Umbilical cord (tissue), 2 donors: ENCODE measurements at places on chromosomes 3 and 15. TPM values are rescaled to one million over a fixed set of nuclear protein-coding genes. Genes with fewer than 3 reads are reported as not detected.

DNA sequence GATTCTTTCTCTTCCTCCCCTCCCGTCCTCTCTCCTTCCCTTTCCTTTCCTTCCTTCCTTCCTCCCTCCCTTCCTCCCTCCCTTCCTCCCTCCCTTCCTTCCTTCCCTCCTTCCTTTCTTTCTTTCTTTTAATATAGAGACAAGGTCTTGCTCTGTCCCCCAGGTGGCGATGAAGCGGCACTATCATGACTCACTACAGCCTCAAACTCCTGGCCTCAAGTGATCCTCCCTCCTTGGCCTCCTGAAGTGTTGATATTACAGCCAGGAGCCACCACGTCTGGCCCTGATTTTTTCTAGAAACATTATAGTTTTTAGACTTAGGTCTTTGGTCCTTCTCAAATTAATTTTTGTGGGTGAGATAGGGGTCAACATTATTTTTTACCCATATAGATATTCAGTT is 15.5 kb downstream of the GRM2 start:
- DNase-seq = no peak

- no peak for DNase-seq
Measured at GRCh38 chr3:82033186-82033585, 271.7 kb upstream of the GBE1 start.

DNA sequence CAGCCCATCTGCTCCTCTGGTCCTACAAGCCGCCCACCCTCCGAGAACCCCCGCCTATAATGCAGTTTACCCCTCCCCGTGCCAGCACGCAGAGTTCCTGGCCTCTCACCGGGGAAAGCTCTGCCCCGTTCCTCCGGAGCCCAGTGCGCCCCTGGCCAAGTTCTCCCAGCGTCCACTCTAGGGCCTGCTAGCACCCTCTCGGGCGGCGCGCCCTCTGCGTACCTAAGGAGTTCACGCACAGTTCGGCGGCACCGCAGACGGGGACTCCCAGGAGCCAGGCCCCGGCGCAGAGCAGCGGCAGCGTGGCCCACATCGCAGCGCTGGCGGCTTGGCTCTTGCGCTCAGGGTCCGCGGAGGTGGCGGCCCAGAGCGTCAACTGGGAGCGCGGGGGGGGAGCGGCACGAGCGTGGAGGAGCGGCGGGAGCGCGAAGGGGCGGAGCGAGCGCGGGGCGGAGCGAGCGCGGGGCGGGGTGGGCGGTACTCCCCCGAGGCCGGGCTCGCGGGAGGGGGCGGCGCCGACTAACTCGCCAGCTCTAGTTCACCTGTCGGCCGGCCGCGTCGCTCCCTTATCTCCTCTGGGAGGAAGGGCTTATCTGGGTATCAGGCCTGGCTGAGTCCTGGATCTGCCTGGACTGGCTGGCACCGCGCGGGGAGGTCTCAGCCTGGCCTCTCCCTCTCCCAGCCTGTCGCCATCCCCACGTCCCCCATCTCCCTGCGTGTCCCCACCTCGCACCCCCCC is at the start of gene CTSH:
CTSH (minus strand) TSS at position 378 of the 739 bp plus-strand sequence; CDS start at position 313, 65 bp downstream.
- no peak for DNase-seq

Gene DLL4
- 3.6 TPM for total RNA-seq

Gene TMEM266
- total RNA-seq = 1.4 TPM
